ENCODE measurements at places on chromosomes 3 and 15.

DNA sequence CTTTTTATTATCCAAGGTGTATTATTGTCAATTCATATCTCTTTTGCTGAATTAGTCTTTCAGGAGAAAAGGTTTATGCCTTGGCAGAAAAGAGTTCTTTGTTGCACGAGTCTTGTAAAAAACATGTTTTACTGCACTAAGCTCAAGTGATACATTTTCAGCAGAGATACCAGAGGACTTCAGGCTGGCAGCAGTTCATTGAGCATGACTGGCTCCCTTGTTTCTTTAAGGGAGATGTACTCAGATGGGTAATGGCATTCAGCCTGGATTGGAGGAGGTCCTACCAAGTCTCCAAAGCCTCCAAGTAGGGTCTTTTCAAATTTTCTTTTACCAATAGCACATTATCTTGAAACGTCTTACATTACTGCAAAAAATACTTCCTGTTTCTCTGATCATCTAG is 400.1 kb downstream of the NSUN3 start:
- DNase-seq: no peak

DNA sequence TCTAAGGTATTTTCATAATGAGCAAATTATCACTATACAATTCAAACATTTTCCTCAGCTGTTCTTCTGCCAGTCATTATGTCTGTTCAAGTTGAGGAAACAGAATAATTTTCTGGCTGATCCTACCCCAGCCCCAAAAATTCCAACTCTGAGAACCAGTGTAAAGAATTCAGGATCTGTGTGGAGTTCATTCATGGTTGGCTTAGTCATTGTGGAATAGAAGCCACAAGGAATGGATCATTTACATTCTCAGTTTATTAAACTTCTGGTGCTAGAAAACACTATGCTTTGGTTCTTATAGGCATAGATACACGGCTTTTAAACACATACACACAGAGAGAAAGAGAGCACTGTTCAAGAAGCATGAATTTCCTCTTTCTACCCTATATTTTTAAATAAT is 134.6 kb downstream of the CMSS1 start:
- DNase-seq: no peak

GRCh38 chr15:85615930-85616329 is 178.8 kb downstream of the KLHL25 start:
- DNase-seq: peak; percentile 17

GRCh38 chr15:23003736-23004135 is 23.6 kb upstream of the CYFIP1 start:
- DNase-seq: no peak

DNA sequence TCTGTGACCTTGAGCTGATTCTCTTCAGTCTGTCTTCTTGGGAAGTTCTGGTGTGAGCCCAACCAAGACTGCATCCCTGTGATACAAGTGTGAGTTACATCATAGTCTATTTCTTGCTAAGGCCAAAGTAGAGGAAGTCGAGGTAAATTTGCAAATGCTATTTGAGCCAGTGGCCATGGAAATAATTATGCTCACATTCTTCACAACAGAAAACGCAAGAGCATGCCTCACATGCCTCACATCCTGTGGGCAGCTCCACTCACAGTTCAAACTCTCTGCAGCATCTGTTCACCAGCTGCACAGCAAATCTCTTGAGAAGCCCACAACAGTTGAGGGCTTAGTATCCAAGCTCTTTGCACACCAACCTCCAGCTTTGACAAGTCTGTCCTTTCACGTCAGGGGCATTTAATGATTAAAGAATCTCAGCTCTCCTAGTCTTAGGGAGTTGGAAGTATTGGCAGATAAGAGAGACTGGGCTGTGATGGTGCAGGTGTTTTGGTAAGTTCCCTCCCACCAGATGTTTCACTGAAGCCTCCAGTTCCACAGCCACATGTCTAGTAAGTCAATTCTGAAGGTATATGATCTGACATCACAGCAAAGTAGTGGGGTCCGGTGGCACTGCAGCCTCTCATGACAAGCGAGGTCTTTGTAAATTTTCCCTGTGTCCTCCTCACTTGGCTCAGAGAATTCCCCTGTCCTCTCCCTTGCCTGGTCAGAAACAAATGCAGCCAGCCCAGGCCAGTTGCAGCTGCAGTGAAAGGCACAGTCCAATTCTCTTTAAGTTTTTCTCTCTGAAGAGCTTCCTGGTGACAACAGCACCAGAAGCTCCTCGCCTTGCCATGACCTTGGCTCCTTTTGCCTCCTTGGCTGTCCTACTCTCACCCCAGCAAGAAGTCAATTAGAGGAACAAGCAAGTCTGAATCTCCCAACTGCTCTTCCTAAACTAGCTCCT is 166.1 kb downstream of the SSR3 start:
- no peak for DNase-seq

Data from central memory CD4-positive, alpha-beta T cell (primary cell).